ENCODE measurements at places on chromosomes 4 and X.

DNA sequence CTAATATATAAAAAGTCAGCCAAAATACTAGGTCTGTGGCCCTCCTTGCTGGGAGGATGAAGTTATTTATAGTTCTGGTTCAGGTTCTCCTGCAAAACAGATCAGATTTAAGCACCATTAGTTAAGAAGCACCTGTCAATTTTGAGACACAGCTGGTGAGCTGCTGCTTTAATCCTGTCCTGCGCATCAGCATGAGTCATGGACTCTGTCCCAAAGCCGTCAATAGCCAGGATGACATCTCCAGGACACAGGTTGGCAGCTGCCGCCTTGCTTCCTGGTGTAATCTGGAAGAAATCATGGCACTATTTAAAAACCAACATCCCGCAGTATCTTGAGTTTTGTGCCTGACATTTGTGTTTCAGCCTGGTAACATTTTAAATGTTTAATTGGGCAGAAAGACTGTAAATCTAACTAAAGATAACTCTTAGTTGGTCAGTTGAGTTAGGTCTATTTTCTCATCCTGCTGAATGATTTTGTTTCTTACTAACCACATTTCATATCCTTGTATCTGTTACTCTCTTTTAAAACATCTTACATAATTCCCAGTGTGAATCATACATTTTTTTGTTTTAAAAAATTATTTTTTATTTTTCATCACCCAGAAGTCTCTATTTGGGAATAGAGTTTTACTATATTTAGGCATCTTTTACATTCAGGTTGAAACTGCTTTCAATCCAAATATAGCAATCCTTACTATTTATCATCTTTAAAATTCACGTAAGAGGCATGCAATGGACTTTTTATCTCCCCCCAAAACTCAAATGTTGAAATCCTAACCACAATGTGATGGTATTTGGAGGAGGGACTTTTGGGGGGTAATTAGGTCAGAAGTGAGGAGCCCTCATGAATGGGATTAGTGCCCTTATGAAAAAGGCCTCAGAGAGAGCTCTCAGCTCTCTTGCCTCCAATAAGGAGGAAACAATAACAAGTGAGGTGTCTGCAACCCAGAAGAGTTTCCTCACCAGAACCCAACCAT lies 10.1 kb downstream of the PDLIM3 start:
- DNase-seq: peak; percentile 51

DNA sequence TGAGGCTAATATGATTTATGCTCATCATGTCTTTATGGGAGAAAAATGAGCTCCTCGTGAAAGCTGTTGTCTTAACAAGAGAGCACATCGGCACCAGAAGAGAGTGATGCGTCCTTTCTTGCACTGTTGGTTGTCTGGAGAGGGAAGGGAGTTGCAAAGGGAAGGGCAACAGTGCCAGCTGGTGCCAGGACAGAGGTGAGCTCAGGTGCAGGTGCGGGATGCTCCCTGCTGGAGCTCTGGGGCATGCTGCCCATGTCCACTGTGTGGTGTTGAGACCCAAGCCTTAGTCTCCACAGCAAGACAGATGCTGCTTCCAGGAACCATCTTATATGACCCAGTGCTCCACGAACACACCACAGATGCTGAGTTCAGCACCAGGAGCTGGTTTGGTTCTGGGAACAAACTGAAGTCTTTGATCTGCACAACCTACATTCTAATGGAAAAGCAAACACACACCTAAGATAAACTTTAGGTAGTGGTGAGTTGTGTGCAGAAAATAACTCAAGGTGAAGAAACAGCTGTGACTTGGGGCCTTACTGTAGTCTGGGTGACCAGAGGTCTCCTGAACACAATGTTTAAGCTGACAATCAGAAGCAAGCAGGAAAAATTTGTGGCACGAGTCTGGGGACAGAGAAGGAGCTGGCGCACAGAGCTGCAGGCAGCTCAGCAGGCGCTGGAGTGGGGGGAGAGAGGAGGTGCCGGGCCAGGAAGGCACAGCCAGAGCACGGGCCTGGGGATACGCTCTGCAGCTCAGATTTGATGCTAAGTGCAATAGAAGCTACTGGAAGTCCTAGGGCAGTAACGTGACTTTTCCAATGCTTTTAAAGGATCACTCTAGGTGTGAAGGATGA lies 73.2 kb downstream of the HAUS3 start:
- DNase-seq: no peak

DNA sequence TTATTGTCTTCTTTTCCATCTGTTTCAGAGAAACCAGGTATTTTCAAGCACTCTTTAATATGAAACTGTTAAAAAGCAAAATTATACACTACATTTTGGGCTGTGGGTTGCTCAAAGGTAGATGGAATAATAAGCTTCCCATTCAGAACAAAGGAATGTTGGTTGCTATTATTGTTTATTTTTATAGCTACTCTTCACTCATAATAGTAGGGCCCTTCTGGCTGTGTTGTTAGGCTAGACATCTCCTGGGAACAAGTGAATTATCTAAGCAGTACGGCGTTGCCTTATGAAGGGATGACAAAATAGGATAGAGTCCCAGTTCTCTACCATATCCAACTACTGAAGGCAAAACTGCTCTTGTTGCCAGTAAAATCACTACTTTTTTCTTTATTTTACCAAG lies 34.2 kb downstream of the TENM3 start:
- DNase-seq: no peak

- DNase-seq: no peak
Observed at GRCh38 chr4:3294401-3295241, 1.8 kb downstream of the RGS12 start.

DNA sequence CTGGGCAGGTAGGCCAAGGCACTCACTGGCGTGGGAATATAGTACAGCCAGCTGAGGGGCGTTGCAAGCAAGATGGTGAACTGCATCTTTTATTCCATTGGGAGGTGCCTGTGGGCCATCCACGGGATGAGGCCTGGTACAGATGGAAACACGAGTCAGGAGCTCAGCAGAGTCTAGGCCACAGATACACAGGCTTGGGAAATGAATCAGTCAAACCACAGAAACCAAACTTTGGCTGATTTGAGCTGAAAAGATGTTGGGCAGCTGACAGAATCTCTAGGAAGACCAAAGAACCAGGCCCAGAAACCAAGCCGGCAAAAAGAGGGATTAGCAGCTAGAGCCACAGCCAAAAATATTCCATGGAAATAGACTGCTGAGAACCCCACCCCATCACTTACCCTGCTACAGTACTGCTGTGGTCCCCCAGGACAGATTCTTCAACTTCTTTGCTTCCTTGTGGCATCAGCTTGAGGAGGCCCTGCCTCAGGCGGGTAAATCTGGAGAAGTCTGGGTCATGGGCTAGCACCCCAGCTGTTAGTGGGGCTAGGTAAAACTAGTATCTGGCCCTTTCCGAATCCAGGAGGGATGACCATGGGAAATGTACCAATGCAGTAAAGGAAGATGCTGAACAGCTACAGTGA lies 75.4 kb downstream of the TMEM131L start:
- no peak for DNase-seq

GRCh38 chr4:100848841-100849240 lies 331.0 kb upstream of the EMCN start:
- DNase-seq: peak; percentile 13

- DNase-seq: no peak
Observed at GRCh38 chr4:119643306-119644042, 14.9 kb upstream of the PDE5A start.

Measured in NCI-H524 (cell line).